ENCODE measurements at places on chromosomes 4 and X. TPM values are rescaled to one million over a fixed set of nuclear protein-coding genes. Genes with fewer than 3 reads are reported as not detected.

SLC6A14 gene
- total RNA-seq: not detected

DCAF8L2 gene
- not detected for total RNA-seq

TMEM271 gene
- total RNA-seq: not detected

CSAG2 gene
- not detected for total RNA-seq

GRCh38 chr4:26377328-26378311, 56.8 kb downstream of the RBPJ start:
- DNase-seq: no peak

DNA sequence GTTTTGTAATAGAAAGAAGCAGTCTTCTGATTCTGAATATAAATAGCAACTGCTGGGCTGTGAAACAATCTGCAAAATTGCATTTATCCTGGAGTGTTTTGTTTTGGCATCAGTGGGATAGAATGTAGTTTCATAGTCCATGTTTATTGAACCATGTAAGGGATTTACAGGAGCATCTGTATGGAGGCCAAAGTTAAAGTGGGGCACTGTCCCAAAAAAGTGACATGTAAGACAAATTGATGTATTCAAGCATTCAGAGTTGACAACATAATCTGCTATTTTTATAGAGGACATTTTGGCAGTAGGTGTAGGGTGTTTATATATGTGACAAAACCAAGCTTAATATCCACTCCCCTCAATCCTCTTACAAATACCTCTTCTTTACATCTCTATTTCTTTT, 200.5 kb upstream of the ANK2 start:
- no peak for DNase-seq

DNA sequence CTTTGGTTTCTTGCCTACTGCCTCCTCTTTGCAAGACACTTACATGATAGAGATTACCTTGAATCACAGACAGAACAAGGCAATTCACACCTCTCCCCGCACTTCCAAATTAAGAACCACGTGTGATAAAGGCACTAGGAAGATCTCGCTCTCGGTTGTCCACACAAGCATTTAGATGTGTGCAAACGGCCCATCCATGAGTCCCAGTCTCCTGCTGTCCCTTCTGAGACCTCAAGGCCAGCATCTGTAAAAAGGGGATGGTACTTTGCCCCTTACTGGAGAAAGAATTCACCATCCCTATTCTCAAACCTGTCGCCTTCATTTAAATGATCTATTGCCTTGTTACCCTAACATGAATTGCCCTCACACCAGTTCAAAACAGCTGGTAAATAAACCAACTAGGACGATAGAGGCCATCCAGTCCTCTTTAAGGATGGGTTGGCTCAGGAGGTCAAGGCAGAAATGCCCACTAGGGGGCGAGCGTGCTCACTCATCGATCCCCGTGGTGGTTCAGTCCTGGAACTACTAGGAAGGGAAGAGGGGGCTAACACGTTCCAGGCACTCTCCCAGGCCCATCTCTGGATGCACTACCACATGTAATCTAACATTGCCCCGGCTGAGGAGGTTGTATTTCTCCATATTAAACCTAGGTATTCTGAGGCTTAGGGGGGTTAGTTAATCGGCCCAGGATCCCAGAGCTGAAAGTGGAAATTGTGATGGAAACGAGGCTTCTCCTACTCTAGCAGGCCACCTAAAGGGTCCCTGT, 95.8 kb downstream of the DHX15 start:
- no peak for DNase-seq

DNA sequence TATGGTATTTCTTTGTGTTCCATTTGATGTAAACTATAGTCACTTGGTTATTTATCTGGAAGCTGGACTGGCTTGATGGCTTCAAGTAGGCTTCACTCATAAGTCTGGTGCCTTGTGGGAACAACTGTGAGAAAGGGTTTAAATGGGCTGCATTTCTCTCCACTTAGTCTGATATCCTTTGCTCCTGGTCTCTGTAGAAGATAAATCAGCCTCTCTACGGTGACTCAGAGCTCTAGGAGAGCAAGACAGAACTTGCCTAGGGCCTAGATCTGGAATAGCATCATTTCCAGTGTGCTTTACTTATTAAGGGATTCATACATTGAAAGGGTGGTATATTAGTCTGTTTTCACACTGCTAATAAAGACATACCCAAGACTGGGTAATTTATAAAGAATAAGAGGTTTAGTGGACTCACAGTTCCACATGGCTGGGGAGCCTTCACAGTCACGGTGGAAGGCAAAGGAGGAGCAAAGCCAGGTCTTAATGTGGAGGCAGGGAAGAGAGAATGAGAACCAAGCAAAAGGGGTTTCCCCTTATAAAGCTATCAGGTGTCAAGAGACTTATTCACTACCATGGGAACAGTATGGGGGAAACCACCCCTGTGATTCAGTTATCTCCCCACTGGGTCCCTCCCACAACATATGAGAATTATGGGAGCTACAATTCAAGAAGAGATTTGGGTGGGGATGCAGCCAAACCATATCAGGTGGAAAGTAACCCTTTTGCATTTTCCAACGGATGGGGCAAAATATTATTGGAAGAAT, 1746.4 kb upstream of the PCDH7 start:
- no peak for DNase-seq

DNA sequence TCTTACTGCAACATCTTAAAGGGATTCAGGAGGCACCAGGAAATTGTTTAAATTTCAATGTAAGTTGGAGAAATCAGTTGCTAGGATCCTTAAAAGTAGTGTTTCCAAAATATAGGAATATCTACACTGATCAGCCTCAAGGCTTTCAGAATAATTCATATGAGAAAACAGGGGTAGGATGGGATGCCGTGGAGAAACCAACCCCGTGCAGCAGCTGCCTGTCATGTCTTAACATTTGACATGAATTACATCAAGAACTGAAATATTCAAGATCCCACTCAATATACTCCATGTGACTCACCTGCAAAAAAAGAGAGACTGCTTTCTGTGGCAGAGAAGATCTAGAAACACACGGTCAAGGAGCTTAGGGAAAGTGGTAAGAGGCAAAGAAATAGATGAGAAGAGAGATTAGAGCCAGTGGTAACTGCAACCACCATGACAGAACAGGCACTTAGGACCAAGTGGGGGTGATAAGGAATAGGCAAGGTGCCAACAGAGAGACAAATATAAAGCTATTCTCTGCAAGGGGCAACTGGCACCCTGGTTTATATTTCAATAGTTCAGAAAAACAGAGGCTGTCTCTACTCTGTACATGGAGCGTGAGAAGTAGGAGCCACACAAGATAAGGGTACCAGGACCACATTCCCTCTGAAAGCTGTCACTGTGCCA, 64.0 kb downstream of the SLC39A8 start:
- no peak for DNase-seq

Data from CD4-positive, alpha-beta memory T cell (primary cell).